GOT3 (cell line): ENCODE measurements at places on chromosomes 16 and 17.

- no peak for DNase-seq
These were observed 10.3 kb downstream of the ZNF385C start for GRCh38 chr17:42087736-42088705.

DNA sequence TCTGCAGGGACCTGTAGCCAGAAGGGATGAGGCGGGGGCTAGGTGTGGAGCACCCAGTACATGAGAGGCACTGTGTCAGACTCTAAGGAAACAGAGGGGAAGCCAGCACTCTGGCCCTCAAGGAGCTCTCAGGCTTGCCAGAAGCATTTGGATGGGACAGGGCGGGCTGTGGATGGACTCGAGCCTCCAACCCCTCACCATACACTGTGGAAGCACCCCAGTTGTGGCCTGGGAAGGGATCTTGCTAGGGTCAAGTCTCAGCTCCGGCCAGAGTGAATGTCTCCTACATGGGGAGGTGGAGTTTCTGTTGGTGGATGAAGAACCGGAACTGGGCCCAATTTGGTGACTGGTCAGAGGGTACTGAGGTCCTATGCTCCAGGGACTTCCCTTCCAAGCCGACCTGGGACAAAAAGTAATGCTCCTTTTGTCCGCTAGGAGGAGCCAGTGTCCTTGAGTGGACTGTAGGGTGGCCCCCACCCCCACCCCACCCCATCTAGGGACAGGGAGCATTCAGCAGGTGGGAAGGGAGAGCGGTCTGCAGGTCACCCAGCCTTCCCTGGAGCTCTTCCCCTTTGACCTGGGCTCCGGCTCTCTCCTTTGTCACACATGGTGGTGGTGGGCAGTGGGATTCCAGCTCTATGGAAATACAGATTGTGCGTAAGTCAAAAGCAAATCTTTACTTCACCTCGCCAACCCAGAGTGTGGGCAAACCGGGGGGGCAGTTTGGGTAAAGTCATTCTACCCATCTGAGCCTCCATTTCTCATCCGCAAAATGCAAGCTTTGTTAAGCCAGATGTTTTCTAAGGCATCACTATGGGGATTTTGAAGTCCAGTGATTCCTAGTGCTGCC, 20.4 kb upstream of the PHB1 start:
- no peak for DNase-seq

GRCh38 chr17:76540381-76541300, 797 bp downstream of the PRCD start:
- peak; percentile 60 for DNase-seq

GRCh38 chr17:12422651-12423050, 243.0 kb upstream of the MYOCD start:
- no peak for DNase-seq

DNA sequence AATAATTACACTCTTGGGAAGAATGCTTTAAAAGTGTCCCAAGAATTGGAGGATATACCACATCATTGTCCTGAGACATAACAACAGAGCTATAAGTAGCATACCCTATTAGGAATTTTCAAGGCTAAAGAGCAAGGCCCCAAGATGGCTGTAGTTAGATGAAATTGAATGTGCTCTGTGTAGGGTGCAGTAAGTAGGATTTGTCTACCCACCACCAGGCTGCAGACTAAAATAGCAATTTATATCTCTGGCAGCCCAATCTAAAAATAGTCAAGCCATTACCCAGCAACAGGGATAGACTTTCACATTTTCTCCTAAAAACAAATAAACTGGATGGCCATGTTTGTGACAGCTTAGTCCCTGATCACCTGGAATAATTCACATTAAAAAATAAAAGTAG, 5.6 kb downstream of the MMD start:
- DNase-seq = no peak

DNA sequence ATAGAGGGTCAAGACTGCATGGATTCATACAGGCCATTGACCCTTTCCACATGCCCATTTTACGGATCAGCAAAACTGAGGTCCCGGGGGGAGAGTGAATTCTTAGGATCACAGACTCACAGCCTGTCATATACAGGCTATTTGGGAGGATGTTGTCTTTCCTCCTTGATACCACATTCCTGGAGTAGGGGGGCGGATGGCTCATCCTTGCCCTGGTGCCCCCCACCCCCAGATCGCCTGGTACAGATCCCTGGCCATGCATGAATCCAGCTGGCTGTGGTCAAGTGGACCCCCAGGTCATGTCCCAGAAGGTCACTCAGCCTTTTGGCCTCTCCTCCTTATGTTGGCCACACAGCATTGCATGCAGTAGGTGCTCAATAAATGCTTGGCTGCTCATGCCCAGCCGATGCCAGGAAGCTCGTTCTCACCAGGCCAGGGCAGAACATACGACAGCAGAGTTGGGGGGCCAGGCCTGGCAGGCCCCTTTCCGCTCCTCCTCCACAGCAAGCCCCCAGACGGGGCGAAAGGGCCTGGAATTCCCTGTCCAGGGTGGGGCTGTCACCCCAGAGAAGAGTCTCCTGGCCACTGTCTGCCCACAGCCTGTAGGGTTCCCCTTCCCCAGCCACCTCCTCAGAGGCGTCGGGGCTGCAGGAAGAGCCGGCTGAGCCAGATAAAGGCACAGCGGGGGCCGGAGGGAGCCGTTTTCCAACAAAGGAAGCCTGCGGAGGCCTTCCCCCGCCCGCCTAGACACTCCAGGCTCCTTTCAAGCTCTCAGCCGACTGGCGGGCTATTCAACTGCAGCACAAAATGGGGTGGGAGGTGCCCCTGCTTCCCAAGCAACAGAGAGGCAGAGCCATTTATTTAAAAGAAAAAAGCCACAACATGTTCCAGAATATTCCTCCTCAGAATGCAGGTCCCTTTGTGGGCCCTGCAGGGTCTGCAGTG, 215.7 kb upstream of the CIBAR2 start:
- DNase-seq = no peak

DNA sequence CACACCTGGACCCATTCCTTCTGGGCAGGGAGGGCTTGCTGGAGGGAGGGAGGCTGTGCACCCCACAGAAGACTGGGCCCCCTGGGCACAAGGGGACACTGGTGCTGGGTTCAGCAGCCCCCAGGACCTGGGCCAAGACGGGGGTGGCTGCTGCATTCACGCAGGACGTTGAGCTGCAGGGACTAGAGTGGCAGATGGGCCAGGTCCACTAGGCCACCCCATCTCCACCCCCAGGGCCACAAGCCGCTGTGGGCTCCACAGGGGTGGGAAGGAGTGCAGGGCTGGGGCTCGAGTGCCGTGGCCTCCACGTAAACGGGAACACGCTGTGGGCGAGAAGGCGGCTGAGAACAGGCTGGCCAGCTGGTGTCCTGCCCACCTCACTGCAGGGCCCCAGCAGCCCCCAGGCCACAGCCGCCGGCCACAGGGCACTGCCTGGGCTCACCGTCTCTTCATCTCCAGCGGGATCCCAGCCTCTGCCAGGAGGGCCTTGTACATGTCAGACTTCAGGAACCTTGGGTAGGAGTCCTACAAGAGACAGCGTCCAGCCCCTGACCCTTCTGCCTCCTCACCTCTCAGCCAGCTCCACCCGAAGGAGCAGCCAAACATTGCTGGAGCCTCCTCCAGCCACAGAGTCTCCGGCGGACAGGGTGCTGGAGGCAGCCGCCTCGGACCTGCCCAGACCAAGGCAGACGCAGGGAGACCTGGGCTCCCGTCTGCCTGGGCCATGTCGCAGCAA, 6.5 kb downstream of the RGS11 start:
- DNase-seq = no peak

DNA sequence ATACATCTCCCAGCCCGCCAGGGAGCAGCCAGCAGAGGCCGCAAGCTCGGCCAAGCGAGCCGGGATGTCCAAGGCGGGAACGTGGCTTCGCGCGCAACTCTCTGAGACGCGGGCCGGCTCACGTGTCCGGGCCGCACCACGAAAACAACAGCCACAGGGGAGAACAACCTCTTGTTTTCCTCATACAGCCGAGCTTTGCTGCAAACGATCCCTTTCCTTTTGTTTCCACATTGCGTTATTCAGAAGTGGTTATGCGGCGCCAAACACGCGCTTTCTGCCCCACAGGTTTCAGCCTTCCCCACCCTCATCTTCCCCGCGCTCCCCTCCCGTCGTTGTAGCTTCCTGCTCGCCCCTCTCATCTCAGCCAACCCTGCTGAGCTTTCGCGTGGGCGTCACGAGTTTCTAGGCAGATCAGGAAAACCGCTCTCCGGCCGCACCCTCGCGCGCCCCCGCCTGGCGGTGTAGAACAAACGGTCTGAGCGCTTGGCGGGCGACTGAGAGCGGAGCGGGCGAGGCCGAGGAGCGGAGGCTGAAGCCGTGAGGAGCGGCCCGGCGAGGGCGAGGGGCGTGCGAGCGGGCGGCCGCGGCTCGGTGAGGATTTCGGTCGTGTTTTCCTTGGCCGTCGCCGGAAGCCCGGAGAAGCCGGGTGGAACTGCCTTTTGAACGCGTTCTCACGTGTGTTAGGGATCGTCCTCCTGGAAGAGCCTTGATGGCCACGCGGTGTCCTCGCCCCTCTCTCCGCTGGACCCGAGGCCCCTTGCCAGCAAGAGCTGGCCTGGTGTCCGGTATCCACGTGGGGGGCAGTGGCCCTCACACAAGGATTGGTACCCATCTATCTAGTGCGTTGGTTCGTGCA, 6.6 kb upstream of the SMARCD2 start:
- DNase-seq = peak; percentile 66

GRCh38 chr16:26195225-26195624, 503.5 kb downstream of the HS3ST4 start:
- DNase-seq = no peak

DNA sequence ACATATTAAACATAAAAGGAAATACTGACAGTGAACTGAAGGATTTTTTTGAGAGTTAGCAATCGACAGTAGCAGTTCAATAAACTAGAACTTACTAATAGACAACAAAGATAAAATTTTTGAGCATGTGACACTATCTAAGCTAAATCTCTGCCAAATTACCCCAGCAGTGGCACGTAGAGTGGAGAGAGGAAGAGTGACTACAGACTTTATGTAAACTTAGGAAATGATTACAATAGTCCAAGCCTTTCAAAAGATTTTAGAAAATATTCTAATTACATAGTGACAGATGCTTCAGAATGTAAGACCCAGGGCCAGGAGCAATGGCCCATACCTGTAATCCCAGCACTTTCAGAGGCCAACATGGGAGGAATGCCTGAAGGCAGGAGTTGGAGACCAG, 52.4 kb downstream of the CFDP1 start:
- DNase-seq = no peak

- no peak for DNase-seq
These were observed 541 bp downstream of the CCL3 start for GRCh38 chr17:36089339-36089865.

DNA sequence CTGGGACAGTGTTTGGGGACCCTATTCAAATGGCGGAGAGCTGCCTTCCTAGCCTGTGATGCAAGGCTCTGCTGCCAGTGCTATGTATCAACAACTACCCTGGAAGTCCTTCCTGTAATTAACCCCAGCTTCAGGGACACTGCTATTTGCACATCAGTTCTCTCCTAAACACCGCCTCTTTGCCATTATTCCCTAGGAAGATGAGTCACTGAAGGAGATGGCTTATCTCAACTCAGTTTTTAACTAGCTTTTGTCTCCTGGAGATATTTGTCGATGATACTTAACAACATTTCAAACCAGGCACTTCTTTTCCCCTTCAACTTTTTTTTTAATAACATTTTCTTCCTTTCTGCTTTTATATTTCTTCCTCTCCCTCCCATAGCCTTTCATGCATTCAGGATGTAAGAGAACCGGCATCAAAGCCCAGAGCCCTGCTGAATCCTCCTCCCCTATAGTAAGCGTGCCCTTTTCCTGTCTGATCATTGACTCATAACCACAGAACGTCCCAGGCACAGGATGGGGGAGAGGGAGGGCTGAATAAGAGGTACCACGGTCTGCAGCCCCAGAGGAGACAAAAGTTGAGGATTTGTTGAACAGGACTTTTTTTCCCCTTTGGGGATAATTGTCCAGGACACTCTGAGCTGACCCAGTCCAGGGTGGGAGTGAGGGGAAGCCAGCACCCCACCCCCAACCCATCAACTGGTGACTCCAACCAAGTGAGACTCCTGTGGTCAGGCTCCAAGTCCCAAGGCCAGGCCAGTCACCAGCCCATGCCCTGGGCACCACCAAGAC, 387.8 kb upstream of the SALL1 start:
- DNase-seq = no peak

GRCh38 chr17:43992641-43993040, 11.8 kb upstream of the NAGS start:
- no peak for DNase-seq

- no peak for DNase-seq
These were observed 12.4 kb upstream of the RNF213 start for GRCh38 chr17:80248001-80248893.

GRCh38 chr17:79132271-79133064, 57.8 kb downstream of the ENGASE start:
- no peak for DNase-seq

- DNase-seq = no peak
These were observed 7.1 kb upstream of the BAIAP2 start for GRCh38 chr17:81027591-81028505.

DNA sequence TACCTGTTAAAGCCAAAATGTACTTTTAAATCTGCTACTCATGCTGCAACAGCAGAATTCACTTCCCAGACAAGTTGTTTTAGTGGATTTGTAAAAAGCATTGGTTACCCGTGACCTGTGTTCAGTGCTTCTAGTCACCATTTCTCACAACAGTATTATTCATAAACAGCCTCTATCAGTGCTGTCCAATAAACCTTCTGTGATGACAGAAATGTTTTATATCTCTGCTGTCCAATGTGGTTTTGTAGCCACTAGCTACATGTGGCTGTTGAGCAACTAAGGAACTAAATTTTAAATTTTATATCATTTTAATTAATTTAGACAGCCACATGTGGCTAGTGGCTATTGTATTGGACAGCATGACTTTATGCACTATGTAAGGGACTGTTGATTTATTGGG, 12.6 kb downstream of the MAP3K3 start:
- no peak for DNase-seq

DNA sequence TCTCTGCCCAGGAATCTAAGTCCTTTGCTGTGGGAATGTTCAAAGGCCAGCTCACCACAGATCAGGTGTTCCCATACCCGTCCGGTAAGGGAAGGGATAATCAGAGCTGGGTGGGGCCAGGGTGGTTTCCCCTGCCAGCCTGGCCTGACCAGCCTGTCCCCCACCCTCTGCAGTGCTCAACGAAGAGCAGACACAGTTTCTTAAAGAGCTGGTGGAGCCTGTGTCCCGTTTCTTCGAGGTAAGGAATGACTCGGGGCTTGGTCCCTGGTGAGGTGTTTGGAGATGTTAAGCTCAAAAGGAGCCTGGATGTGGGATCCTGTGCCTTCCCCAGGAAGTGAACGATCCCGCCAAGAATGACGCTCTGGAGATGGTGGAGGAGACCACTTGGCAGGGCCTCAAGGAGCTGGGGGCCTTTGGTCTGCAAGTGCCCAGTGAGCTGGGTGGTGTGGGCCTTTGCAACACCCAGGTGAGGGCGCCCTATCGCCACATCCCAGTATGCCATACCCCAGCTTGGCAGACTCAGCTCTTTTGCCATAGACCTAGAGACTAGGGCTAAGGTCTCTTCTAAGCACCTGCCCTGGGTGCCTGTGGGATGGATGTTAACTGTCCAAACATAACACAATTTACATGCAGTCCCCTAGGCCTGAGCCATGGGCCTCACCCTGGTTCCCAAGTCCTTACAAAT, 997 bp downstream of the ACADVL start:
- no peak for DNase-seq

GRCh38 chr17:55577687-55578086, 66.4 kb upstream of the SMIM36 start:
- DNase-seq = no peak
